NCI-H2171 treated with DMSO at 0.1 percent for 48 hours (cell line): ENCODE measurements at places on chromosomes 4 and X.

DNA sequence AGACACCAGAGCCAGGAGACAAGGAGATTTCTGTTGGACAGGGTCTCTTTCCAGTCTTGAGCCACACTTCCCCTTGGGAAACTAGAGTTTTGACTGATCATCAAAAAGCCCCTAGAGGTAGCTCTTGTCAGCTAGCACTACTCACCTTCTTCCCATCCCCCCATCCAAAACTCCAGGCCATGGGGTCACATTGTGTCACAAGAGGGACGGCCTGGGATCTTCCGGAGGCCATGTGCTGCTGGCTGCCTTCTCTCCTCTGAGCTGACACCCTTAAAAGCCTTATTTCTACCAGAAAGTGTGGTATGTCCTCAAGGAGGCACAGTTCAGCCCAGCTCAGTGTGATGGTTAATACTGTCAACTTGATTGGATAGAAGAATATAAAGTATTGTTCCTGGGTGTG, 7.8 kb downstream of the PNMA3 start:
- DNase-seq, result no peak

DNA sequence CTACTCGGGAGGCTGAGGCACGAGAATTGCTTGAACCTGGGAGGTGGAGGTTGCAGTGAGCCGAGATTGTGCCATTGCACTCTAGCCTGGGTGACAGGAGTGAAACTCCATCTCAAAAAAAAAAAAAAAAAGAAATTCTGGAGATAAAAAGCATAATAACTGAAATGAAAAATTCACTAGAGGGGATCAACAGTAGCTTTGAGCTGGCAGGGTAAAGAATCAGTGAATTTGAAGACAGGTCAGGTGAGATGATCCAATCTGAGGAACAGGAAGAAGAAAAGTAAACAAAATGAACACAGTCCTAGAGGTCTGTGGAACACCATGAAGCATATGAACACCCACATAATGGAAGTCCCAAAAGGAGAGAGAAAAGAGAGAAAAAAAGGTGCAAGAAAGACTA, 15.0 kb downstream of the TIMP1 start:
- no peak for DNase-seq

DNA sequence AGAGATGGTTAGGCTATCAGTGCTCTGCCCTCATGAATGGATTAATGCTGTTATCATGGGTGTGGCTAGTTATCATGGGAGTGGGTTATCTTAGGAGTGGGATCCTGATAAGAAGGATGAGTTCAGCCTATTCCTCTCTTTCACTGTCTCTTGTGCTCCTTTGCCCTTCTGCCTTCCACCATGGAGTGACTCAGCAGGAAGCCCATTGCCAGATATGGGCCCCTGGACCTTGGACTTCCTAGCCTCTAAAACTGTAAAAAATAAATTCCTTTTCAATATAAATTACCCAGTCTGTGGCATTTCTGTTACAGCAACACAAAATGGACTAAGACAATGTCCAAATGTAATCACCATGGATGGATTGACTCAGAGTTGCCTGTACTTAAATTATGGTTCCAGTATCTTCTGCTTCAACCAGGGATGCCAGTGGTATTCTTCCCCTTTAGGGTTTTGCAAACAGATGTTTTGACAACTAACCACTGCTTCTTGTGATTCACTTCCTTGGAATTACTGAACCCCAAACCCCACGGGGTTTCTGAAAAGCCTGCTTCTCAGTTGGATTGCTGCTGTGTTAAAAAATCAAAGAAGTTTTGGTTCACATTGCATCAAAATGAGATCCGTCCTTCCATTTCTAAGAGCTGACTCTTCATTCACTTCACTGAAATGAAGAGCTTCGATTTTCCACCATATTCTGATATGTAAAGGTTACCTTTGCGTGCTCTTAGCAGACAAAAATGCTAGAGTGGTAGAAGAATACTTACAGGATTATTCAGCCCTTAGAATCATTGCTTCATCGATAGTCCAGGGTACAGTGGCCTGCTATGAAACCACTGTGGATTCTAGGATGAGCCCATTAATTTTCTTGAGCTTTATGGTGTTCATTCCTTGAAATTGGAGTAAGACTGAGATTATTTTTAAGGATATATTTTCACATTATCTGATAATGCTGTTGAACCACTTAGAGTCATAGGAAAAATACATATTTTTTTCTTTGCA, 107.7 kb downstream of the FRMPD4 start:
- no peak for DNase-seq

DNA sequence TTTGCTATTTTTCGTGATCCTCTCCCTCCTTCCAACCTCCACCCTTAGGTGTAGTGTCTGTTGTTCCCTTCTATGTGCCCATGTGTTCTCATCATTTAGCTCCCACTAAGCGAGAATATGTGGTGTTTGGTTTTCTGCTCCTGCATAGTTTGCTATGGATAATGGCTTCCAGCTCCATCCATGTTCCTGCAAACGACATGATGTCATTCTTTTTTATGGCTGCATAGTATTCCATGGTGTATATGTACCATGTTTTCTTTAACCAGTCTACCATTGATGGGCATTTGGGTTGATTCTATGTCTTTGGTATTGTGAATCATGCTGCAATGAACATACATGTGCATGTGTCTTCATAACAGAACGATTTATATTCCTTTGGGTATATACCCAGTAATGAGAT, 102.7 kb downstream of the SEL1L3 start:
- DNase-seq, result no peak

DNA sequence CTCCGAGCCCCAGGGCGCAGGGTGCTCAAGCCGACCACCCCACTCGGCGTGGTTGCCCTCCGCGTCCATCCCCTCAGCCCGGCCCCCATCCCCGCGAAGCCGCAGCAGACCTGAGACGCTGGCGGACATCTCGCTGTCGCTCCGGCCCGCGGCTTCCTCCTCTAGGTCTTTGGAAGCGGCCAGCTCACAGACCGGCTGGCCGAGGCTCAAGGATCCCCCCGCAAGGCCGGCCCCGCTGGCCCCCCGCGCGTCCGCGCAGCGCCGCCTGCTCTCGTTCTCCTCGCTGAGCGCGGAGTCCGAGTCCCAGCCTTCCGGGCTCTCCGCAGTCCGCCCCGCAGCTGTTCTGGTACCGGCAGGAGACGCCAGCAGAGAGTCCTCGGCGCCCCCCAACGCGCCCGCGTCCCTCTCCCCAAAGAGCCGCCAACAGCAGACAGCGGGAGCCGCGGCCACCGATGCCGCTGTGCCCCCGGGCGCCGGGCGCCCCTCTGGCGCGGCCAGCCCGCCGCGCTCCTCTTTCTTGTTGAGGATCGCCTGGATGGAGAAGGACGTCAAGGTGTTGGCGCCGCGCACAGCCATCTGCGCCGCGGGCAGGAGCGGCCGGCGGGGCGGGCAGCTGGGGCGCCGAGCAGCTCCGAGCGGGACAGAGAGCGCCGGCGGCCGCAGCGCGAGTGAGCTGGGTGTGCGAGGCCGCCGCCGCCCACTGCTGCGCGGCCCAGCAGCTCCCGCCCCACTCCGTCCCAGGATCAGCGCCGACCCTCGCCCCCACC, at the start of gene NKX3-2:
Gene NKX3-2 (minus strand): TSS at position 670 of the 767 bp plus-strand sequence. CDS start 94 bp downstream, at position 576.
- DNase-seq, result no peak

- no peak for DNase-seq
Measured at GRCh38 chrX:107708762-107709161, 66.8 kb downstream of the TSC22D3 start.

DNA sequence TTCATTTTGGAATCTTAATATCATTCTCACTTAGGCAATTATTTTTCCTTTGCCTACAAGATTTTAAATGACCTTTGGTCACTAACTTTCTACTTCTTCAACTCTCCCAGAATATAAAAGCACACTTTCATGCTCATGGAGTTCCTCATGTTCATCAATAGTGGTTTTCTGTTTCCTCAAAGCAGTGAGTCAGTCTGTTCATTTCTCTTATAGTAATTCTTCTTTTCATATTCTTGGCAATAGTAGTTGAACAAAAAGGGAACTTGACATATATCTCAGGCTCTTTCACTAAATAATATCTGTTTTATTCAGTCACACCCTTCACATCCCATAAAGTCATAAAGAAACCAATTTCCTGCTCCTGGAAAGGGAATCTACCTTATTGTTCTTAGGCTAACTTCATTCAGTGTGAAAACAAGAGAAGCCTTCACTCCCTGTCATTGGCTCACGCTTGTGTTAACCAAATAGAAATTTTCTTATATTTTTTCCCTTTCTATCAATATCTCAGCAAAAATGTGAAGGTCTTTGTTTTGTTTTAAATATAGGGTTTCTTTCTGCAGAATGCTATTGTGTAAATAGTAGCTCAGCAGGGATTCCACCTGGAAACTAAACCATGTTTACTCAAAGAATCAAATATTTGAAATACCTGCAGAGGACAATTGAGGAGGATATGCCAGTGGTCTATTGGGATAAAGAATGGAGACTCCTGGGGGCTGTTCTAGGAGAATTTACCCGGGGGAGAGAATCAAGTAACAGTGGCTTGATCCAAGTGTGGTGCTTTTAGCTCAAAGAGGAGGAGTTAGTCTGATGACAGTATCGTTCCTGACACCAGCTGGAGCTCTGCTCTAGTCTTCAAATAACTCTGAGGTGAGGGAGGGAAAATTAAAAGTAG, 13.4 kb upstream of the TNIP3 start:
- DNase-seq, result no peak
